Upper lobe of left lung (tissue), 6 donors: ENCODE measurements at places on chromosomes 5 and 9. TPM values are rescaled to one million over a fixed set of nuclear protein-coding genes. Genes with fewer than 3 reads are reported as not detected.

Gene TRPM3
- 1.0 TPM for total RNA-seq

DNA sequence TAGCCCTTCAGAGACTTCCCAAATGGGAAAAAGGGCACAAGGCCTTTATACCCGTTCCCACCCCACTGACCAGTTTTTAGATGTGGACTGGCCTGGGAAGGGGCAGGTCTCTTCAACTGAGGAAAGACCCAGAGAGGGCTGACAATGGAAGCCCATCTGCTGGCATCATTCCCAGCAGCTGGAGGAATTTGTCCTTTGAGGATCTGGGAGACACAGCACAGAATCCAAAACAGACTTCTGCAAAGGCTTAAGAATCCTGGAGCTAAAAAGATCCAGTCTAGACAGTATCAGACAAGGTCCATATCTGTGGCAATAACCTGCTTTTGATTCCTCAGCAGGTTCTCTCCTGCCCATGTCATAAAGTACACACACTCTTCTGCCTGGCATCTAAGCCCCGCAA, 329.2 kb downstream of the TMEM167A start:
- DNase-seq, result no peak

GRCh38 chr5:97133101-97133500, 9.3 kb downstream of the LIX1 start:
- no peak for DNase-seq

GRCh38 chr9:35134920-35135319, 19.3 kb upstream of the ATOSB start:
- DNase-seq, result no peak

GRCh38 chr5:173517648-173518047, 98.8 kb downstream of the BOD1 start:
- DNase-seq, result no peak

DNA sequence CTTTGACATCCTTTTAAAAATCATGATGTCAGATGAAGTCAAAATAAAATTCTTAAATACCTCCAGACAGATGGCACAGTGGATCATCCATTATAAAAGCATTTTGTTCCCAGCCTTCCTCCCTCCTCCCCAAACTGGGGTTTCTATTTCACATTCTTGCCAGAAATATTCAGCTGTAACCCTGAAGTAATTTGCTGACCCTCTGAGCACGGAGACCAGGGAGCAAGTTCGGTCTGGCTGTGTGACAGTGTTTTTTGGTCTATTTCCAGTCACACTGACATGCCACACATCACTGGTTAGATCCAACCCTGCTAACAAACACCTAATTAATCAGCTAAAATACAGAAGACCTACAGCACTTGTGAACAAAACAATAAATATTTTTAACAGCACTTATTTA, 126.2 kb upstream of the DMRT1 start:
- DNase-seq, result no peak
